Stimulated activated CD4-positive, alpha-beta T cell treated with anti-CD3 and anti-CD28 coated beads, Interleukin-12 subunit alpha, Interleukin-12 subunit beta, amount 100 ng/mL, for 4 hours (primary cell): ENCODE measurements at places on chromosomes 3 and 15.

- DNase-seq, result no peak
Observed at GRCh38 chr15:41031232-41032078, 78.2 kb downstream of the CHAC1 start.

DNA sequence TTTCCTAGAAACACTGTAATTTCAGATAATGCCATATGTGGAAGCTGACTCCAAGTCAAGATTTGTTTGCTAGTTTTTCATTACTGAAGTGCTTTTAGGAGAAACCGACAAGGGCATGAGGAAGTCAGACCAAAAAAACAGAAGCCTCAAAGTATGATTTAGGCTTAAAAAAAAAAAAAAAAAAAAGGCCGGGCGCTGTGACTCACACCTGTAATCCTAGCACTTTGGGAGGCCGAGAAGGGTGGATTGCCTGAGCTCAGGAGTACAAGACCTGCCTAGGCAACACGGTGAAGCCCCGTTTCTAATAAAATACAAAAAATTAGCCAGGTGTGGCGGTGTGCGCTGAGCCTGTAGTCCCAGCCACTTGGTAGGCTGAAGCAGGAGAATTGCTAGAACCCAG is 11.6 kb downstream of the RPL15 start:
- DNase-seq, result no peak

DNA sequence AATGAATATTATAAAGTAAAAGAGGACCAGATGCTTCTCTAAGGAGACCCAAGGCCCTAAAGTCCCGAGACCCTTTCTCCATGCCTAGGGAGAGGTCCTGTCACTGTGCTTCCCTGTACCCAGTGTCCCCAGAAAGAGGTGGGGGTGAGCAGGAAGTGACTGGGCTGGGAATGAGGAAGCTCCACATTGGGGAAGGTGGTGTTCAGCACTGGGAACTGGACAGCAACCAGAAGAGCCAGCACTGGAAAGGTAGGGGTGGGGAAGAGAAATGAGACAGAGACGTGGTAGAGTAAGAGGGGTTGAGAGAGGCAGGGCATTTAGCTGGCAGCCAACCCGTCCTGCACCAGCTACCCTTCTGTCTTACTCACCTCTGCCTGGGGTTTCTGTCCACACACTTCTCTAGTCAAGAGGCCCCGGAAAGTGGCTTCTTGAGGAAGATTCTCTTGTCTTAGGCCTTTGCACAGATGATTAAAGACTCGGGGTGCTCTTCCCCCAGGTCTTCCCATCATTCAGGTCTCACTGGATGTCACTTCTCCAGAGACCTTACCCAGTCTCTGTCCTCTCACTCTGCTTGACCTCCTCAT is 12.2 kb downstream of the RRP9 start:
- no peak for DNase-seq

GRCh38 chr3:156187146-156187769 is 66.9 kb downstream of the KCNAB1 start:
- no peak for DNase-seq

DNA sequence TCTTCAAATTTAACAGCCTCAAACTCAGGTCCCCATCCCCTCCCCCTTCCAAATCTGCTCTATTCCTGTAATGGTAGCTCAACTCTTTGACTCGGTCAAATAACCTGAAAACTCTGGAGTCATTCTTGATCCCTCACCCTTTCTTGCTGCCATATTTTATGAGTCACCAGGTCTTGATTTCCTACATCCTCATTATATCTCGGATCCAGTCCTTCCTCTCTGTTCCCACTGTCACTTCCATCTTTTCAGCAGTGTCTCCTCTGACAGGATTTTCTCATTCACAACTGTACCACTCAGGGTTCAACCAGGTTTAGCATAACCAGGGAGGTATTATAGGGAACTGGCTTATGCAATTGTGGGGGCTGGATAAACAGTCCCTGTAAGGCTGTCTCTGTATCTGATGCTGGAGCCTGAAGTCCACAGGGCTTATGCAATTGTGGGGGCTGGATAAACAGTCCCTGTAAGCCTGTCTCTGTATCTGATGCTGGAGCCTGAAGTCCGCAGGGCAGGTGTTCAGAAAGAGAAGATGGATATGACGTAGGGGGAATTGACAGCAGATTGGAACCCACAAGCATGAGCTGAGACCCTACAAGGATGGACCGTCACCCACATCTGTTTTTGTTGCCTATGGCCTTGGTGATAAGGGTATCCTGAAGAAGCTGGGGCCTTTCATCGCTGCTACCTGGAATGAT is 9.1 kb upstream of the FETUB start:
- no peak for DNase-seq

- DNase-seq, result no peak
Observed at GRCh38 chr3:182212479-182213076, 500.9 kb downstream of the SOX2 start.

- DNase-seq, result no peak
Observed at GRCh38 chr3:4334548-4334947, 31.4 kb downstream of the SETMAR start.
